ENCODE measurements at places on chromosomes 1 and 21.
A peak's percentile ranks its signal among the peaks of the same experiment; 100 is the strongest.

DNA sequence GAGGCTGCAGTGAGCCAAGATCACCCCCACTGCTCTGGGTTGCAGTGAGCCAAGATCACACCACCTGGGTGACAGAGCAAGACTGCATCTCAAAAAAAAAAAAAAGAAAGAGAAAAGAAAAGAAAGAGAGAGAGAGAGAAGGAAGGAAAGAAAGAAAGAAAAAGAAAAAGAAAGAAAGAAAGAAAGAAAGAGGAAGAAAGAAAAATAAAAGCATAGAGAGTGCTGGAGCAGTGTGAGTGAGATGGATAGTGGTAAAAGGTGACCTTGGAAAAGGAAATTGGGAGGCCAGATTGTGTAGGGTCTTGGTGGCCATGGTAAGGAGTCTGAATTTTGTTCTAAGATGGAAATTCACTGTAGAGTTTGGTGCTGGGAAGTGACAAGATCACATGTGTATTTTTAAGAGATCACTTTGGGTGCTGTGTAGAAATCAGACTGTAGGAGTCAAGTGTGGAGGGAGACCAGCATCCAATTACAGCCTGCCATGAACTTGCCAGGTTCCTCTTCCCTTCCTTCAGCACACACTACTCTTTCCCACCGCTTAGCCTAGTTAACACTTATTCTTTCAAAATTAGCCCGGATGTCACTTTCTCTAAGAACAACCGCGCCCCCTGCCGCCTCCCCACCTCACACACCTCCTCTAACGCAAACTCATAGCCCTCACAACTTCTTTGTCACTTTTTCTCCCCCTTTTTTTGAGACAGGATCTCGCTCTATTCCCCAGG lies 17.9 kb downstream of the MTX1 start:
- DNase-seq = peak; percentile 59

GRCh38 chr1:238653693-238654321 lies 732.6 kb upstream of the CHRM3 start:
- no peak for DNase-seq

DNA sequence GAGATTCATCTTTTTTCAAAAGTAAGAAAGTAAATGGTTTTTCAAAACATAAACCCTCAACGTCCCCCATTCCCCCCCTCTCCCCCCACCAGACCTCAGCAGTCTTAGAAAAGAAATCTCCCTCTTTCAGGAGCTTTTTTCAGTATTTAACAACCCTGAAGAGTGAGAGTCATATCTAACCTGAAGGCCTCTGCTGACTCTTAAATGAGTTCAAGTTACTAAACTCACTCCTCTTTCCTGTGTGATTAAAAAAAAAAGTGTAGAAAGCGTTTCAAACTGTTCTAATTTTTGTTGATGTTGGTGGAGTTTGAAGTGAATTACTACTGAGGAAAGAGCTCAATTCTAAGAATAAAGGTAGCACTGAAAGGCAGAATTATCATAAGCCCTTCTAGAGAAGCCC lies 93.7 kb downstream of the VAV3 start:
- no peak for DNase-seq

- DNase-seq = no peak
These were observed 888 bp upstream of the COL18A1 start for GRCh38 chr21:45403825-45404729.

- no peak for DNase-seq
These were observed 303.6 kb downstream of the BARHL2 start for GRCh38 chr1:90413519-90413918.

DNA sequence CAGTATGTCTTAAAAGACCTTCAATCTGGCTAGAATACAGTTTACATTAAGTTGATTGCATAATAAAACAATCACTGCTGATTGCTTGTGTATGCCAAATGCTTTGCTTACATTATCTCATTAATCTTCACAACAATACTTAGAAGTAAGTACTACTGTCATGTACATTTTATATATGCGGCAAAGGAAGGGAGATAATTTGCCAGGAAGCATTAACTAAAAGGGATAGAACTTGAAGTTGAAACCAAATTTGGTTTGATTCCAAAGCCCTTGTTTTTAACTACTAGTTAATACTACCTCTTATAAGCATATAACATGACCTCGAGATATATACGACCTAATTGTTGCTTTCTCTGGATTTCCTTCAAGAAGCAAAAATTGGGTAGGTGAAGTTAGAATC lies 155.8 kb downstream of the NTMT2 start:
- no peak for DNase-seq

GRCh38 chr1:54927472-54928240 lies 40.7 kb upstream of the DHCR24 start:
- DNase-seq = no peak

- DNase-seq = no peak
These were observed 11.9 kb downstream of the PRRX1 start for GRCh38 chr1:170675865-170676264.

DNA sequence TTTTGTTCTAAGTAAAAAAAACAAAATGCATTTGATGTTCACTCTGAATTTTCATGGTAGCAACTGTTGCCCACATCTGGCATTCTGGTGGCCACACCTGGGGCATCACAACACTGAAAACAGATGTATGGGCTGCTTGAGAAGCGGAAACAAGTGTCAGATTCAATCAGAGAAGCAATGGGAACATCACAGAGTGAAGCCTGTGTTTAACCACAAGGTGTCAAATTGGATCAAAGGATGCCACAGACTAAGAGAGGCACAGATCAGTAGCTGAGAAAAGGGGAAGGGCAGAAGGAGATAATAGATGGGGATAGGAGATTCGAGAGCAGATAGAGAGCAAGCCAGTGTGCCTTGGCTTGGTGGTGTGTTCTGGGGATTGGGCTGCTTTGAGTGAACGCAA lies 49.8 kb upstream of the MTF2 start:
- DNase-seq = no peak

DNA sequence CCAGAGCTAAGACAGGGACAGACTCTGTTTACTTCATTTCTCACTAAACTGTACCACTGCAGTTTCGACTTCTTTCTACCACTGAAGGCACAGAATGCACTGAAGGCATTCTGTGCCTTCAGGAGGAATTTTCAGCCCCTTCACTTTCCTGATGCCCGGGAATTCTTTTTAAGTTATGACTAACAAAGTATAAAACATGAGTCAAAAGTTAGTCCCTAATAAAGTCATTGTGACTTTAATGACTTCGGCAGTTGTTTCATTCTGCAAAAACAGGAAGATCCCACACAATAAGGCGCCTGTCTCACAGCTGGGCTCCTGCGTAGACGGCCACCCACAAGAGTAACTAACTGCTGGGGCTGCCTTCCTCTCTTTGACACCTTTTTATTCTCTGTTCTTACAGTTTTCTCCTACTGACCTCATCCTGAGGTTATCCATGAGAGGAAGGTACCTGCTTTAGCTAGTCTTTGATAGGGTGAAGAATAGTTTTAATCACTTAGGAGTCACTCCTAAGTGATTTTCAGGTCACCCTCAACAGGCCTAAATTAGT lies 183.9 kb upstream of the SGIP1 start:
- peak; percentile 38 for DNase-seq

DNA sequence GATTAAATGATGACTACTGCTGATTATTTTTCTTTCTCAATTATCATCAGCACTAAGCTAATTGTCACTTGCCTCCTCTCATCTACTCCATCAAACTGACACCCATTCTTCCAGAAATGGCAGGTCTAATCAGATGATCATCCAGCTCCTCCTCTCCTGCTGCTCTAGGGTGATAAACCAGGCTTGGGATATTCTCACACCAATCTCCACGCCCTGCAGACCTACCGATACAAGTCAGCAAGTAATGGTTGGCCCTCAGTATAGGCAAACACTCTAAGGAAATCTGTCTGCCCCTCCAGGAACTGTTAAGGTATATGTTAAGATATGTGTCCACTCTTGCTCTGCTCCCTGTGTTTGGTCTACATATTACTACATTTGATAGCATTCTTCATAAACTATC lies 36.3 kb upstream of the C1orf21 start:
- no peak for DNase-seq

- DNase-seq = no peak
These were observed 14.1 kb upstream of the ACTL8 start for GRCh38 chr1:17741052-17741451.
